NCI-H2081 treated with DMSO at 0.1 percent for 48 hours (cell line): ENCODE measurements at places on chromosomes 3 and 15.

DNA sequence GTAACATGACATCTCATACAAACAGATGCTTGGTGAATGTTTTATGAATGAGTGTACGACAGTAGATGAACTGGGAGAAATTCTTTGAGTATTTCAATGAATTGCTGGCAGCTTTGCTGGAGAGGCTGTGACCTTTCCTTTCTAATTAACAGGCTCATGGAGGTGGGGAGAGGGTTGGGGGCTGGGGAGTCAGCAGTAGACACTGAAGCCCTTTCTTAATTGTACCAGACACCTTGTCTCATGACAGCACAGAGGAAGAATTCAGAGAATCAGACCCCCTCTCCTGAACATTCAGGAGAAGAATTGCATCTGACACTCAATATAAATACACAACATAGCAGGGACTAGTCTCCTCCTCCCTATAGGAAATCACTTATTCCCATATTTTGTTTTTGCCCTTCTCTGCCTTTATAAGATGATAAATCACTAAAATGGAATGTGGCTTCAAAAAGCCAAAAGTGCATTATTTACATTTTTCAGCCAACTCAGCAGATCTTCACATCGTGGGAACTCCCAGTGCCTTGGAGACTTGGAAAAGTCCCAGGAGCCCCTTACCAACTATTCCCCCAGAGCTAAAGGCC lies 66.2 kb upstream of the TPM1 start:
- DNase-seq: no peak

GRCh38 chr3:56351537-56351936 lies 116.7 kb downstream of the ERC2 start:
- no peak for DNase-seq

- no peak for DNase-seq
Measured at GRCh38 chr3:160065786-160066185, 77.2 kb downstream of the IL12A start.

DNA sequence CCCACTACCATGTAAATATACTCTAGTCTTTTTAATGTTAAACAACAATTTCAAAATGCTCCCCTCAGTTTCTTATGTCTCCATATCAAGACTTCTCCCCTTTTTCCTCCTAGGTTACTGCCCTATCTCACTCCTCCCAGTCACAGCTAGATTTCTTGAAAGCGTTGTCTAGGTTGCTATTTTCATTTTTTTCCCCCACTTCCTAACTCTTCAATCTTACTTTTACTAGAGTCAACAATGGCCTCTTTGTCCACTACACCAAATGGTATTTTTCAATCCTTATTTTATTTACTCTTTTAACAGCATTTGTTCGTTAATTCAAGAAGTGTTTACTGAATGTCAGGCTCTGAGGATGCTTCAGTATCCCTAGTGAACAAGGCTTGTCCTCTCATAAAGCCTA lies 84.4 kb downstream of the VPS8 start:
- DNase-seq: no peak

DNA sequence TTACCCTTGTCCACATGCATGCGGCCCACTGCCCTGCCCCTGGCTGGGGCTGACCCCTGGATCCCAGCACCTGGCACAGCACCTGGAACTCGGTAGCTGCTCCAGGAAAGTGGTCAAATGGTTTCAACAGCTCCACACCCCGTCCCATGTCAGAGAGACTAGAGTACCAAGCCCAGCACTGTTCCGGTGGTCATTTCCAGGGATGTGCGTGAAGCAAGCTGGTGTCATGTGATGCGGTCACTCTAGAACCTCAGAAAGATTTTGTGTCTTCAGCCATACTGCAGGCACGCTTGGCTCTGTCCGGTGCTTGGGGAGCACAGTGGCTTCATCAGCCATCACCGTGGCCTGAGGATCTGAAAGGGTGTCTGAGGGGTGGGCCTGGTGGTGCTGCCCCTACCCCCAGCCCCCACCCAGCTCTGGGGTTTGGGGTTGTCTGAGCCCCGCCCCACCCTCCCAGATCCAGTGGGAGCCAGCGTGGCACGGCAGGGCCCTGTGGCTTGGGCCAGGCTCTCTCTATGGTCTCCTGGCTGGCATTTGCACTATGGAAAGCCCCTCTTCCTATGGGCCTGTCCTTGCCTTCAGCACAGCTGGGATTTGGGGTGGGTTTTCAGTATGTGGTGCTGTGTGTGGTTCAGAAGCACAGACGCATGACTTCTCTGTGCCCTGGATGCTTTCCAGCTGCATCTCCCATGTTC lies 15.3 kb downstream of the APBA2 start:
- DNase-seq: no peak

DNA sequence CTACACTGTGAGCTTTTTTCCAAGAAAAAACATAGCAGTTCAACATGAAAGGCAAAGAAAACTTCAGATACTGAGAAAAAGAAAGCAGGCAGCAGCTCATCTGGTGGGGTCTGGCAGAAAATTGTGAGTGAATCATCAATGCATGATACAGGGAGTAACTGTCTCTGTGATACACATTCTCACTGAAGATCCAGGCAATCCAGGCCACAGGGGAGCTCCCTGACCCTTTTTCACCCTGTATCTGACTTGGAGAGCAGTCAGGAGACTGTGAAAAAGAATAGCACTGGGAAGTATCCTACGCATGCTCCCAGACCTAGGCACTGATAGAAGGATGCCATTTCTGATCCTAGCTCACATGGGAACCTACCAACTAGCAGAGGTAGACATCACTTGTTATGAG lies 269.8 kb downstream of the MBNL1 start:
- no peak for DNase-seq

- no peak for DNase-seq
Measured at GRCh38 chr15:92951800-92952457, 51.8 kb downstream of the CHD2 start.

GRCh38 chr3:158792709-158793108 lies 9.1 kb upstream of the MFSD1 start:
- no peak for DNase-seq

GRCh38 chr3:53545996-53546359 lies 51.6 kb downstream of the CACNA1D start:
- DNase-seq: no peak
